Endothelial cell of umbilical vein (primary cell): ENCODE measurements at places on chromosomes 13 and 19. TPM values are rescaled to one million over a fixed set of nuclear protein-coding genes. Genes with fewer than 3 reads are reported as not detected.
A peak's percentile ranks its signal among the peaks of the same experiment; 100 is the strongest.

ZNF223 gene
- 1.2 and 1.6 TPM in 2 replicates for polyA plus RNA-seq

ZFP36 gene
- polyA plus RNA-seq: 16.3 and 21.7 TPM in 2 replicates

ZNF497 gene
- 0.40 and 0.62 TPM in 2 replicates for polyA plus RNA-seq

GNG8 gene
- not detected in 2 replicates for polyA plus RNA-seq

NPAS1 gene
- polyA plus RNA-seq: 0.18 and 0.40 TPM in 2 replicates

RAB3A gene
- polyA plus RNA-seq: 0.86 and 0.90 TPM in 2 replicates

RAB8A gene
- polyA plus RNA-seq: 62.1 and 81.5 TPM in 2 replicates

SOX1 gene
- not detected in 2 replicates for polyA plus RNA-seq

ZNF534 gene
- polyA plus RNA-seq: not detected in 2 replicates

DNA sequence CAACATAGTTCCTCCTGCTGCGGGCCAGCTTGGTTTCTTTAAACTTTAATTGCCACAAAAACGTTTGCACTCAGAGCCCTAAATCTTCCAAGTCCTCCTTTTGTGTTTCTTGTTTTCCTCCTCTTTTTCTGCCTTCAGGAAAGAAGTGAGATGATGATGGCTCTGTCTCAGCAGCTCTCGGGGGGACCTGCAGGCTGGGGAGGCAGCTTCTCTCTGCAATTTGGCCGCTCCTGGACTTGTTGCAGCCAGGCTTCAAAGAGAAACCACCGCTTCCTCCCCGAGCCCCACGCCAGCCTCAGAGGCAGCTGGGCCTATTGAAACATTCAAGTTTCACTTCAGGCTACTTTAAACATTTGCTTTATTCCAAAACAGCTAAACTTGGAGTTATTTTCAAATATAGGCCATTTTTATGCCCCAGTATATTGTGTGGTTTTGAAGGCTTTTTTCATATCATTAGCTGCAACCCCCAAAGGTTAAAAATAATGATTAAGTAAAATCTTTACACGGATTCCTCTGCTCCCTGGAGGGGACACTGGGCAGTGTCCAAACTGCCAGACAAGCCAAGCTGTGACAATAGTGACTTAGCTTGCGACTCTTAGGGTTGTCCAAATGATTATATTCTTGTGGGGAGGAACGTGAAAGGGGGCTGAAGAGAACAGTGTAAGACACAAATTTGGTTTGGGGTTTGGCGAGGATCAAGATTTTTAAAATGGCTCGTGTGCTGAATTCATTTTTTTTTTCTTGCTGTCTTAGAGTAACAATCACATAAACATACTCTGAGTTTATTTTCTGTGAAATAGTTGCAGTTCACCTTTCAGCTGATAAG lies 330.8 kb downstream of the DLEU7 start:
- DNase-seq: peak; percentile 55

DNA sequence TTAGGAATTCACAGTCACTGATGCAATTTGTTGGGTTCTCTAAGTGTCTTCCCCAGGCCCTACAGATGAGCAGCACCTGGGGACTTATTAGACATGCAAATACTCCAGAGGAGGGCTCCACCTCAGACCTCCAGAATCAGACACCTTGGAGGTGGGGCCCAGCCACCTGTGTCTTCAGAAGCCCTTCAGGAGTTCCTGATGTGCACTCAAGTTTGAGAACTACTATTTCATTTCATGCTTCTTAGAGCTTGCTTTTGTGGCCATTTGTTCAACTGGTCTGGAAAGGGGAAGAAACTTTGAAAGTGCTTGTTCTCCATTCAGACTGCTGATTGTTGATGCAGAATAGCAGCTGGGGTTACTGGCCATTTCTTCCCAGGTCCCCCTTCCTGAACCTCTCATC lies 472.0 kb downstream of the COG6 start:
- no peak for DNase-seq

DNA sequence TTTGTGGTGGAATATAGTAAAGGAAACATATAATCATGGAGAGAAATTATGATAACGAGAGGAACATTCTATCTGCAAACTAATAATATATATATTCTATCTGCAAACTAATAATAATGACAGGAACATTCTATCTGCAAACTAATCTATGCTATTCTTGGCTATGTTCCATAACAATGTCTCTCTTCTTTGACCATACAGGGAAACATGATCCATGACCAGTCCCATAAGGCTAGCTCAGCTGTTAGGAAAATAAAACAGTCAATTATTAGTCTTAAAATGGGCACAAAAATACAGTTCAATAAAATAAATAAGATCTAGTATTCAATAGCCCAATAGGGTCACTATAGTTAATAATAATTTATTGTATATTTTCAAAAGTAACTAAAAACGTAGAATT lies 707.8 kb upstream of the PCDH20 start:
- no peak for DNase-seq

- DNase-seq: peak; percentile 92
Observed at GRCh38 chr13:50629497-50629896, 214.0 kb downstream of the DLEU7 start.

DNA sequence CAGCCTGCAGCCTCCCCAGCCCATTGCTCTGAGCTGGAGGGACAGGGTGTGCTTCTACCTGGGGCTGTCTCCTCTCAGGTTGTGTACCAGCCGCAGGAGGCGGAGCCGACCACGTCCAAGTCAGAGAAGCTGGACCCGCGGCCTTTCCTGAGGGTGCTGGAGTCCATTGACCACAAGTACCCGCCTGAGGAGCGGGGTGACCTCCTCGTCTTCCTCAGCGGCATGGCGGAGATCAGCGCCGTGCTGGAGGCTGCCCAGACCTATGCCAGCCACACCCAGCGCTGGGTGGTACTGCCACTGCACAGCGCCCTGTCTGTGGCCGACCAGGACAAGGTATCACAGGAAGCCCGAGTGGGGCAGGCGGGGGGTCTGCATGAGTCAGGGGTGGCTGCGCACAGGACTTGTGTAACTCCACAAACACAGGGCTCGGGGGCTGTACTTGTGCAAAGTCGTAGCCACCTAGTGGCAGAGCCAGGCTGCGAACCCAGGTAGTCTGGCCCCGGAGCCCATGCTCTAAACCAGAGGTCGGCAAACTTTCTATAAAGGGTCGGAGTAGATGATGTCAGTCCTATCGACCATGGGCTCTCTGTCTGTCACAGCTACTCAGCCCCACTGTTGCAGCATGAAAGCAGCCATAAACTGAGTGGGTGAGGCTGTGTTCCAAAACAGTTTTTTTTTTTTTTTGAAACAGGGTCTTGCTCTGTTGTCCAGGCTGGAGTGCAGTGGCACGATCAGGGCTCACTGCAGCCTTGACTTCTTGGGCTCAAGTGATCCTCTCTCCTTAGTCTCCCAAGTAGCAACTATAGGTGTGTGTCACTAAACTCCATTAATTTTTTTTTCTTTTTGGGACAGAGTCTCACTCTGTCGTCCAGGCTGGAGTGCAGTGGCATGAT lies 8.9 kb downstream of the DHX34 start:
- DNase-seq: no peak

DNA sequence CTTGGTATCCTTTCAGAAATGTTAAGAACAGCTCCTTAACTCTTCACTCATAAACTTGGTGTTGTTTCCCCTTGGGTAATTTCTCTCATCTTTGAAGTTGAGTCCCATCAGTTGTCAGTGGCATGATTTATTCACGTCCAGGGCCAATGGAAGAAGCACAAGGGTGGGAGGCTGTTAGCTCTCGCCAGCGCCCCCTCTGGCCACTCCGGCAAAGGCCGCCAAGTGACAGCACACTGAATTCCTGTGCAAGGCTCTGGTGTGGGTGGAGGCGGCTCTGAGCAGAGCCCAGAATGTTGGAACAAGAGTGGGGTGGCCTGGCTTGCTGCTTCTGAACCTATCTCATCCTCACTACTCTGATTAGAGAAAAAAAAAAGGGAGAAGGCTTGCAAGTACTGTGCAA lies 13.1 kb upstream of the MEDAG start:
- no peak for DNase-seq

GRCh38 chr19:41424335-41425173 lies 2.6 kb downstream of the B3GNT8 start:
- DNase-seq: no peak

DNA sequence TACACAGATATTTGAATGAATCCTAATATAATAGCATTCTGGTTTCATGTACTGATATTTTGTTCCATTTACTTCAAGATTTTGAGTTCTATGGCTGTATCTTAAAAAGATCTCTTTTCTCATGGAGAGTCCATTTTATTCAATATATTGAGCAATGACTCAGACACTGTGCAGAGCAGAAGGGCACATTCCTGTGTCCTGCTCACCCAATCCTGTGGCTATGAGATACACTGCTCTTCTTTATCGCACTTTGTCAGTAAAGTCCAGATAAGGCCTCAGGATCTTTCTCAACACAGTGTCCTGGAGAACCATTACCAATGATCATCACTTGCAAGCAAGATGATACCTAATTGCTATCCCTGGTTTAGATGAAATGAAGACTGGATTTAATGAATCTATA lies 155.0 kb downstream of the CYSLTR2 start:
- DNase-seq: no peak

- DNase-seq: no peak
Observed at GRCh38 chr13:112887557-112887991, 81.4 kb upstream of the MCF2L start.

- DNase-seq: peak; percentile 37
Observed at GRCh38 chr13:105363261-105364190, 1171.9 kb downstream of the EFNB2 start.

DNA sequence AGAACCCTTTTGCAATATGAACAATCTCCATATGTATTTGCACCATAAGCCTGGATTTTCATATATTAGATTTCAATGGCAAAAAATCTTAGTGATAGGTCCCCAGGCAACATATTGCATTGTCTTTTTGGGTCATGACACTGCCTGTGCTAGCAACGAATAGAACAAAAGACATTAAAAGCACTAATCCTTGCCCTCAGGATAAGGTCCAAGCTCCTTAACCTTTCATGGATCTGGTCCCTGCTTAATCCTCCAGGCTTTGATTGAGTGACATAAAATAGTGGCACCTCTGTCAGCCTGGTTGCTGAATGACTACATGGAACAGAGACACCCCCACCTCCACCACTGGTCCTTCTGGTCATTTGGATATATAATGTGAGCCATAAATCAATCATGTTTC lies 134.4 kb downstream of the RBM26 start:
- no peak for DNase-seq

DNA sequence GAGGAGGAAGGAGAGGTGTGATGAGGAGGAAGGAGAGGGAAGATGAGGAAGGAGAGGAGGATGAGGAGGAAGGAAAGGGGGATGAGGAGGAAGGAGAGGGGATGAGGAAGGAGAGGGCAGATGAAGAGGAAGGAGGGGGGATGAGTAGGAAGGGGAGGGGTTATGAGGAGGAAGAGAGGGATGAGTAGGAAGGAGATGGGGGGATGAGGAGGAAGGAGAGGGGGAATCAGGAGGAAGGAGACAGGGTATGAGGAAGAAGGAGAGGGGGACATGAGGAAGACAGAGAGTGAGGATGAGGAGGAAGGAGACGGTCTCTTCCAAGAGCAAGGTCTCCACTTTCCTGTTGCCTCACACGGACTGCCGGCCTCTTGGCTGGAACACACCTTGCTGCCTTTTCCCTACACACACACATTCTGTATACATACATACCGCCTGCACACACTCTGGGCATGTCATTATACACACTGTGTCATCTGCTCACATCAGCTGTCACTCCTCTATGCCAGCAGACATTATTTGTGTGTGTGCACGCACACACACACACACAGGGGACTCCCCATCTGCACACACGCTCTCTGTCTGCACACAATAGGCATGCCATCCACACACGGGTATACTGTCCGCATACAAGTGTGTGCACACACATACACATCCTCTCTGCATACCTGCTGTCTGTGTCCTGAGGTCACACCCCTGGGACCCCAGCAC lies 11.1 kb upstream of the VSTM2B start:
- no peak for DNase-seq

- DNase-seq: no peak
Observed at GRCh38 chr19:491146-491741, 5.0 kb upstream of the MADCAM1 start.

- no peak for DNase-seq
Observed at GRCh38 chr13:67408798-67409197, 178.7 kb upstream of the PCDH9 start.

DNA sequence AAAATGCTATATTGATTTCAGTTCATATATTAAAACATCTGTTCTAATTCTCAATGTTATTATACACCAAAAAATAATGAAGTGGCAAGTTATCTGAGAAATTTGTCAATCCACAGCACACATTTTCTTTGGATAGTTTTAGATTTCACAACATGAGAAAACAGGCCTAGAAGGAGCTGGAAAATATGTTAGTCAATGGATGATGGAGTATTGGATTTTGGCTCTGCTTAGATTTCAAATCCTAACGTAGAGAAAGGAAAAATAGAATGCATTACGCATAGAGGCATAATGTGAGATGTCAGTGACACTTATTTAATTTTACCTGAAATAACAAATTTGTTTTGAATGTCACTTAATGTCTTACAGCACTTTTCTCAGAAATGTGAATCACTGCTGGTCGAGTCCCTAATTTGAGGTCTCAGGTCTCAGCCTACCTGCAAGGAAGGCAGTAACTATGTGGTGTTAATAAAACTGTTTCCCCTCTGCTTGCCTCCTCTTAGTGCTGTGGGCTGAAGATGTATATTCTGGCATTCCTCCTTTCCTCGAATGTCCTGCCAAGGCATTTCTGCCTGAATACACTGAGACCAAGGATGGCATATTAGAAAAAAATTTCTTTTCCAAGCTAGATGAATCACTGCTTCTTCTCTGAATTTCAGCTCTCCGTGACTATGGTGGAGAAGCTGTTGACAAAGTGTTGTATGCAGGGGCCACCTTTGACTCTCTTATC lies 232.4 kb downstream of the POSTN start:
- DNase-seq: no peak

DNA sequence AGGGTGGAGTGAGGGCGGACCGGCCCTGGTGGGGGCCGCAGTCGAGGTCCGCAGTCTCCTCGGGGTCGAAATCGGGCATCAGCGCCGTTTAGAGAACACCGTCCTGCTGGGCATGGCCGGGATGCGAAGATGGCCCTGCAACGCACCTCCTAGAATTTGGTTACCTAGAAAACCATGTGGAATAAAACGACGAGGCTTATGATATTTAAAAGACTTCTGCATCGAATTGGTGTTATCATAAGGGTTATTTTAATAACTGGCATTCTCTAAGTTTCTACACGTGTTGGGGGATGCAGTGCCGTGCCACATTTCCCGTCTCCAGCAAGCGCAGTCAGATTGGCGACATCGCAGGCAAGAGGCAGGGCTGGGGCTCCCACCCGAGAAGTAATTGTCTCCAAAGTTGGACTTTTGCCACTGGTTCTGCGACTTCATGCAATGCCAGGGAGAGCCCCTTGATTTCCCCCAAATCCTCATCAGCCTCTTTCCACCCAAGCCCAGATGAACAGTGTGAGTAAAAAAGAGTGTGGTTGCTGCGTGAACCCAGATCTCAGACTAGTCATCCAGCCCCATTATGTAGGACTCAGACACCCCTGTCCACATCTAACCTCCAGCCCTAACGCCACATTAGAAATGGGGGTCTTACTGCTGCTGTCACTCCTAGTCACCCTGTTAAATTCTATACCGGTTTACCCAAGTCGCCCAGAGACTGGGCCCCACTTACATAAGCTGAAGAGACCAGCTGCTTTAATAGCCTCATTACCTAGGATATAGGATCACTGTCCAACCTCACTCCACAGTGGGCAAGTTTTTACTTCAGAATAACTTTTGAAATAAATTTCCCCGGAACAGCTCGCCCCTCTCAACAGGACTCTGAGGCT lies 571 bp upstream of the DHRS12 start:
- no peak for DNase-seq

- no peak for DNase-seq
Observed at GRCh38 chr19:38221919-38222830, 1.8 kb downstream of the DPF1 start.

- DNase-seq: no peak
Observed at GRCh38 chr13:39095500-39095899, 57.2 kb downstream of the NHLRC3 start.
